ENCODE measurements at places on chromosomes 5 and 9.
A peak's percentile ranks its signal among the peaks of the same experiment; 100 is the strongest.

DNA sequence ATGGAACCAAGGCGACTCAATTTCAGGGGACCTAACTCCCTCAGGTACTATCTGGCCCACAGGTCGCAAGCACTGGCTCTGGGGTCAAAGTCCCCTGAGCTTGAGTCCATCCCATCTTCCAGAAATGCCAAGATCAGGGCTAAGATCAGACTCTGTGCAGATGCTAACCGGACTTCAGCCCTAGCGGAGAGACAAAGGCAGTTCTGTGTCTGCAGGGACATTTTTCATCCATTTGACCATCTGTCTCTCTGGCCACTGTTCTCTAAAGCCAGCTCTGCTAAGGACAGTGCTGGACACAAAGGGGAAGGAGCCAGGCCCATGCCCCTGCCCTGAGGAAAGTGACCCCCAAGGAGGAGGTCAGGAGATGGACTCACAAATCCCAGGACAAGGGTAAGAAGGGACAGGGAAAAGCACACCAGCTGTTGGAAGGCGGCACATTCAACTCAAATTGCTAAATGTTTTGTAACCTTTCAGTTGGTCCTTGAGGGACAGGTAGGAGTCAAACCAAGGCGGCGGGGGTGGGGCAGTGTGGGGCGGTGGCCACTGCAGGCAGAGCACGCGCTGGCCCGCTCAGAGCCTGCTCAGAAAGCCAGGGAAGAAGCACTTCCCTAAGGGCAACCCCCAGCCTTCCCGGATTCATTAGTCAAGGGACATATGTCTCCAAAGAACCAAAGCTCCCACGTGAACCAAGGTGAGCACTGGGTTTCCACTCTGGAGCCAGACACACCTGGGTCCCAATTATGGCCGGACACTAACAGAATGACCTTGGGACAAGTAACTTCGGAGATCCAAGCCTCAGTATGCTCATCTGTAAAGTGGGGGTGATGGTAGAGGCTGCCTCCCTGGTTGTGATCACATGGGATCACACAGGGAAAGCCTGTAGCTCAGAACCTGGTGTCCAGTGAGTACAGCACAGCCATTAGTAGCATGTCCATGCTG lies 42.8 kb downstream of the STK10 start:
- no peak for DNase-seq

- no peak for DNase-seq
Measured at GRCh38 chr5:102603670-102604069, 104.9 kb upstream of the SLCO6A1 start.

DNA sequence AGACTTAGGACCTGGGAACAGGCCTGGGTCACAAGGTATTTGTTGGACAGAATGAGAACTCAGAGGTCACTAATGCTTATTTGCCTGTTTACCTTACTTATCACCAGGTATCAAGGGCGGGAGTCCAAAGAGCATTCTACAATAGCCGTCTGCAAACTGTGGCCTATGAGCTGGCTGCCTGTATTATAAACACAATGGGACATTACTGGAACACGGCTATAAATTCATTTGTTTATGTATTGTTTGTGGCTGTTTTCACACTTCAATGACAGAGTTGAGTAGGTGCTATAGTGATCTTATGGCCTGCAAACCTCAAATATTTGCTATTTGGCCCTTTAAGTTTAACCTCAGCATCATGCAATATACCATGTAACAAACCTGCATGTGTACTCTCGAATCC lies 76.6 kb upstream of the ASTN2 start:
- no peak for DNase-seq

DNA sequence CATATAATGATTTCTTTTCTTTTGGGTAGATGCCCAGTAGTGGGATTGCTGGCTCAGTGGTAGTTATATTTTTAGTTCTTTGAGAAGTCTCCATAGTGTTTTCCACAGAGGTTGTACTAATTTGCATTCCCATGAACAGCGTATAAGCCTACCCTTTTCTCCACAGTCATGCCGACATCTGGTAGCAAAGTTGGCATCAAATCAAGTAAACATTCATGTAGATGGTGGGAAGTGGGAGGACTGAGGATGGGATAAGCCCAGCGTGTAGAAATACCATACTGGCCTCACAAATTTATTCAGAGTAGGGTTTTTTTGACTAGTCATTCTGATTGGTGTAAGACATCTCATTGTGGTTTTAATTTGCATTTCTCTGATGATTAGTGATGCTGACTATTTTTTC lies 115.4 kb downstream of the EGFLAM start:
- no peak for DNase-seq

GRCh38 chr5:169765176-169765996 lies 128.3 kb downstream of the DOCK2 start:
- DNase-seq, result no peak

DNA sequence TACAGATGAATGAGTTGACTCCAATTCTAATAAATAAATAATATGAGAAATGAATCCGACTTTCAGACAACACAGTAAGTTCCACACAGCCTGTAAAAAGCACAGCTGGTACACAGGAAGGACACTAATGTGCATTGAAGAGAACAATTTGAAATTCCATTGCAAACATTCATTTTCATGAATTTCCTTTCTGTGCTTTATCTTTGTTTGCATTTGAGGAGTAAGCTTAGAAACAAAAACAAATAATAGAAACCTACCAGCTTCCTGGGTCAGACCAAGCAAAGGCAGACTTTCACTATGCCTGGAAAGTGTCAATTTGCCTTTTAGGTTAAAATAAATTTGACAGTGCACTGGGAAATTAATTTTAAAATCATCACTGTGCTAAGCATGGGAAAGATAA lies 143.8 kb upstream of the VLDLR start:
- no peak for DNase-seq

DNA sequence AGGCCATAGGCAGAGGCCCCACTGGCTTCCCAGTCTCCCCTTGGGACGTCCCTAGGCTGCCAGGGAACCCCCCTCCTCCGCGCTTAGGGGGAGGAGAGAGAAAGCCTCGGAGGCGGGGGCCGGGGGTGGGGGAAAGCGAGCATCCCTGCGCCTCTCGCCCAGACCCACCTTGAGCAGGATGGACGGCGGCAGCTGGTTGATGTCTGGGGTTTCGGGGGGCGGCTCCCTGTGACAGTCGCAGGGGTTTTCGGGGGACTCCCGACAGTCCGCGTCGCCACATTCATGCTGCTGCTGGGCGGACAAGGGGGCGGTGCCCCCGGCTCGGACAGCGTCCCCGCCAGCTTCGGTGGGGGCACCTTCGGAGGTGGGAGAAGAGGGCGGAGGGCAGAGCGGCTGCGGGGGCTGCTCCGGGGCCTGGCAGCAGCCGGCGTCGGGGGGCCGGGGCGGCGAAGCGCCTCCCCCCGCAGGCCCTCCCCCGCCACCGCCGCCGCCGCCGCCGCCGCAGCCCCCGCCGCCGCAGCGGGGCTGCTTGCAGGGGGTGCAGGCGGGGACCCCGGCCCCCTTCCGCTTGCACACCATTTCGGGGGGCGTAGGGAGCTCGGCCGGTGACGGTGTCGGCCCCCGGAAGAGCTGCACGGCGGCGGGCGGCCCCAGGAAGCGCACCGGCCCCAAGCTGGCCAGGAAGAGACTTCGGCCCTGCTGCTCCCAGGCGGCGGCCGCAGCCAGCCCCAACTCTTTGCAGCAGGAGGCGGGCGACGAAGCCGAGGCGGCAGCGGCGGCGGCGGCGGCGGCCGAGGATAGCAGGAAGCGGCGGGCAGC lies 1.2 kb downstream of the FBXL17 start:
- peak; percentile 28 for DNase-seq

DNA sequence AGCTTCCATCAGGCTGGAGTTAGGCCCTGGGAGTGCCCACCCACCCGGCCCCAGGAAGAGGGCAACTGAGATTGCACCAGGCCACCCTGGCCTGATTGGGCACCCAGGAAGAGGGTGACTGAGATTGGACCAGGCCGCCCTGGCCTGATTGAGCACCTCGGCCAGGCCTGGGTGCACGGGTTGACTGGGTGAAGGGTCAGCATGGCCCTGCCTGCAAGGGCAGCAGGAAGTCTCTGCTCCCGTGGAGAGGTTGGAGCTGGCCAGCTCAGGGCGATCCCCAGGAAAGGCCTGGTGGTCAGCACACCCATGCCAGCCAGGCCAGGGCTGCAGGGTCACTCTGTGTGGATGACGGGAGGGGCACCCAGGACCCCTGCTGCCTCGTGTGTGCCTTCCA lies 11.8 kb downstream of the ADAMTSL2 start:
- no peak for DNase-seq

DNA sequence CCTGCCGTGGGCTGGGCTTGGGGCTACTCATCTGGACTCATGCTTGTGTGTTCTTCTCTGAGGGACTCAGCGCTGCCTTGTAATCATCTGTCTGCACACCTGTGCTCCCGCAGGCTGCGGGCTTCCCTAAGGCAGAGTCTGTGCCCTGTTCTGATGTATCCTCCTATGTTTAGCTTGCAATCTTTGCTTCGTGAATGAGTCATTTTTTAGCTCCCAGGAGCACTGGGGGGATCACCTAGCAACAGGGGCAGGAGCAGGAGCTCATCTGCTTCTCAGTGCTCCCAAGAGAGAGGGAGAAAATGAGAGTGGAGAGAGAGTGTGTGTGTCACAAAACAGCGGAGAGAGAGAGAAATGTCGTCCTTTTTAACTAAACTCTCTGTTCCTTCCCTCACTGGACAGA lies 202.4 kb upstream of the ZNF618 start:
- DNase-seq, result no peak

- no peak for DNase-seq
Measured at GRCh38 chr5:143898916-143899591, 87.1 kb downstream of the HMHB1 start.

- no peak for DNase-seq
Measured at GRCh38 chr5:116506488-116506887, 68.1 kb downstream of the SEMA6A start.

DNA sequence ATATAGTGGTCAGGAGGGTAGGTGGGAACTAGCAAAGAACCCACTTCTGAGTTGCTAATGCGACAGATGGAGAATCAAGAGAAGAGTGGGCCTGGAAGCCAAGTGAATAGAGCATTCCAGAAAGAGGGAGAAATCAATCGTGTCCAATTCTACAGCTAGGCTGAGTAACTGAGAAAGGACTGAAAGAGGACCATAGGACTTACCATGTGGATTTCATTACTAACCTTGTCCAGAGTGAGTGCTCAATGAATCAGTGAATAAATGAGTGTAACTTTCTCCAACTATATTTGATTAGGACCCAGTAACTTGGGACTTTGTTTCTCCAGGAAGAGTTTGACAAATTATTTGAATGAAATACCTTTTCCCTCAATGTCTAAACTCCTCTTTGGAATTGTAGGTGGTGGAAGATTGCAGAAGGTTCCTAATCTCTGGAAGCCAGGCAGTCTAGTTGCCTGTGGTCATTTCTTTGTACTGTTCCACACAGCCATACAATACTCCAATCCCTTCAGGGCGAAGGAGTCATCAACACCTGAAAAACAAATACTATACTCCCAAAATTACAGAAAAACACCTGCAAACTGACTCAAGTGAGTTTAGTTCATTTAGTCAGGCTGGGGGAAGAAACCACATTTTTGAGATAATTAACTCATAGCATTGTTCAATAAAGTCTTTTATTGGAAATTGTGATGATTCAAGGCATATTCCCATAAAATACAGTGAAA lies 2.6 kb upstream of the F2RL1 start:
- DNase-seq, result no peak

DNA sequence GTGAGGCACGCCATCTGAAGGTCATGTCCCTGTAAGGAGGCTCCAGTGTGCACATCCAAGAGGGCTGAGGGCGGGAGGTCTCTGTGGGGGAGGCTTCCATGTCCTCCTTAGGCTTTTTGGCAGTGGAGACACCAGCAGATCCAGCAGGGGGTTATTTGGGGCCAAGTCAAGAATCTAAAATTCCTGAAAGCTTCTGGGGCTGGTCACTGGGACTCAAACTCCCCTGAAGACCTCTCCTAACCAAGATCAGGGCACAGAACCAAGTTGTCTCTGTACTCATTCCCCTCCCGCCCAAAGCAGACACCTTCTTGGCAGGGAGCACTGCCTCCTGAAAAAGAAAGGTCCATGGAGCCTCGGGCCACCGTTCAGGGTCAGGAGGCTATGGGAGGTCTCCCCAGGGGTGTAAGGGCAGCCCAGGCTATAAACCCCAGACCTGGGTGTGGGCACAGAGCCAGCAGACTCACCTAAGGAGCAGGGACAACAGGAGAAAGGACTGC lies 127.4 kb upstream of the ADRA1B start:
- no peak for DNase-seq

DNA sequence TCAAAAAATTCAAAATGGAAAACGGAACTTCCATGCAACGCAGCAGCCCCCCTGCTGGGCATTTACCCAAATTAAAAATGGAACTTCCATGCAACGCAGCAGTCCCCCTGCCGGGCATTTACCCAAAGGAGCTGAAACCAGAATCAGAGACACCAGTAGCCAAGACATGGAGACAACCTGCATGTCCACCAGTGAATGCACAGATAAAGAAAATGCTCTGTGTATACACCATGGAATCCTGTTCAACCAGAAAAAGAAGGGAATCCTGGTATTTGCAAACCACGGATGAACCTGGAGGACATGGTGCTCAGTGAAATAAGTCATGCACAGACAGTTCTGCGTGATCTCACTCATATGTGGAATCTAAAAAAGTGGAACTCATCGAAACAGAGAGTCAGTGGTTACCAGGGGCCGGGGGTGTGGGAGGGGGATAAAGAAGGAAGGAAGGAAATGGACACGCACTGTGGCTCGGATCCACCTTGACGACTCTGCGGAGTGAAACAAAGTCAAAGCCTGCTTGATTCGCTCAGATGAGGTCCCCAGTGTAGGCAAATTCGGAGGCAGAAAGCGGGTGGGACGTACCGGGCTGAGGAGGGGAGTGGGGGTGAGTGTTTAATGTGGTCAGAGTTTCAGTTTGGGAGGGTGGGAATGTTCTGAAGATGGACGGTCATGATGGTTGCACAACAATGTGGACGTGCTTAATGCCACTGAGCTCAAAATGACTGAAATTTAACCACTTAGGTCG lies 40.2 kb upstream of the EXOC3 start:
- DNase-seq, result no peak

DNA sequence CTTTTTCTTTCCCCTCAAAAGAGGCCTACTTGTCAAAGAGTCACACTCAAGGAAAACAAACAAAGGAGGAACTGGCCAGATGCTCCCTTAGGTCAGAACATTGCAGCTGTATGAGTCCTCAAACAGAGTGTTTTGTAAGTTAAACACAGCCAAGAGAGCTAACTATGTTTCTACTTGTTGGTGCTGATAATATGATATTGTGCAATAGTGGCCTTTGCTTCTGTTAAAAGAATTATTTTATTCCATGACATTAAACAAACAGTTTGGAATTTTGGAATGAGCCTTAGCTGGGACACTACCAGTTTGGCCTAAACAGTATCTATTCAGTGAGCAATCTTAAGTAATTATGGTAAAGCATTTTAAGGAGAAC lies 56.0 kb upstream of the TPD52L3 start:
- DNase-seq, result no peak
